ENCODE measurements at places on chromosomes 2 and 18. TPM values are rescaled to one million over a fixed set of nuclear protein-coding genes. Genes with fewer than 3 reads are reported as not detected.

Gene HOXD13
- not detected for total RNA-seq

Gene PROM2
- total RNA-seq, result 0.95 TPM

Gene PLEKHH2
- total RNA-seq, result 11.2 TPM

Gene HOXD8
- not detected for total RNA-seq

Gene DLGAP1
- total RNA-seq, result 18.5 TPM

Gene SLC9A4
- not detected for total RNA-seq

Gene PTH2R
- total RNA-seq, result not detected

DNA sequence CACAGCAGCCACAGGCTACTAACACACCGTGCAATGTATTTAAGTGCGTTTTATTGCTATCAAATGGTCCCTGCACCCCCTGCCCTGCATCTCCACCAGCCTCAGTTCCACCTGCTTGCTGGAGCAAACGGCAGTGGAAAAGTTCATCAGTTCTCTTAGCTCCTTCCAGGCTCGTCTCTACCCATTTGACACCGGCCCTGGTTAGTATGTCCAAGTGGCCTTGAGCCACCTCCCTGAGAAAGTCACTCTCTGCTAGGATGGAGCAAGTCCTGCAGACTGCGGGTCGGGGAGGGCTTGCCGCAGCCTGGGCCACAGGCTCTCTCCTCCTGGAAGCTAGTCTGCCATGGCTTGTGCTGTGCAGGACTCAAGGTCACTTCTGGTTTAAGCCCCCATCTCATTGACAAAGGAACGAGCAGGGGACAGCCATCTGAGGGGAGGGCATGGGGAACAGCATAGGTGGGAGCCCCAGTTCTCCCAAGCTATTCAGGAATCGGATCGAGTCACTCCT lies 74.9 kb downstream of the RHOB start:
- H3K4me1 ChIP-seq, result peaks cover 21% of the 10 kb centered on the region
- DNase-seq, result no peak
- no peaks in the 10 kb centered on the region for H3K27me3 ChIP-seq
- no peak overlapping the region for H3K4me3 ChIP-seq
- H3K27ac ChIP-seq, result no peak overlapping the region
- H3K36me3 ChIP-seq, result no peaks in the 10 kb centered on the region

- DNase-seq, result no peak
- no peaks in the 10 kb centered on the region for H3K27me3 ChIP-seq
- no peaks in the 10 kb centered on the region for H3K36me3 ChIP-seq
Measured at GRCh38 chr2:164009756-164010337, 274.0 kb upstream of the FIGN start.
